Epithelial cell of proximal tubule (primary cell): ENCODE measurements at places on chromosomes 2 and 18. TPM values are rescaled to one million over a fixed set of nuclear protein-coding genes. Genes with fewer than 3 reads are reported as not detected.

The DCDC2C gene
- total RNA-seq = not detected in 2 replicates

The PRKAG3 gene
- total RNA-seq = not detected in 2 replicates

GRCh38 chr2:21693081-21693480 is 569.3 kb downstream of the TDRD15 start:
- DNase-seq = no peak

DNA sequence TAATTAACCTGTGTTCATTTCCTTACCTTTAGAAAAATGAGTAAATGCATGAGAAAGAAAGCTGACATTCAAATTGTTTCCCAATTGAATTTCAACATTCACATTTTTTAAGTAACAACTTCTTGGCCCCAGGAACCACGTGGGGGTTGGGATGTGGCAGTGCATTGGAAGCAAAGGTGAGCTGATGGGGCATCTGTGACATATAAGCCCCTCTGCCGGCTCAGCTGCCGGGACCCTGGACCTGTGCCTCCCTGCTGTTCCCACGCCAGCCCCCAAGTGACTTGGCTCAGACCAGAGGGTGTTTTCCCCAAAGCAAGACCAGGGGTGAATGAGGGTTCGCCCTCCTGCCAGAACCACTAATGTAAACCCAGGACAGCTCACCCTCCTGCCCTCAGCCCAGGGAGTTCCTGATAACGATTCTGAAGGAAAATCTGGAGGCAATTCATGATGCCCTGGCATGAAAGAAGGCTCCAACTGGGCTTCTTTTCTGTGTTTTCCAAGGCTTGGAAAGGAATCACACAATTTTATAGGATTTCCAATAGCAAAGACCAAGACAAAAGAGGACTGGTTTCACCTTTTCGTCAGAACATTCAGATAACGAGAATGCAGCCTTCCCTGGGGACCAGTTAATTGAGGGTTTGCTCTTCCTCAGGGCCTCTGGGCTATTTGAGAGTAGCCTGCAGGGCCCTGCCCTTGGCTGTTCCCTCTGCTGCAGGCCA is 193.2 kb upstream of the TWIST2 start:
- no peak for DNase-seq

The PLGLB1 gene
- 3.9 TPM in 1 of 2 replicates, not detected in the other for total RNA-seq

DNA sequence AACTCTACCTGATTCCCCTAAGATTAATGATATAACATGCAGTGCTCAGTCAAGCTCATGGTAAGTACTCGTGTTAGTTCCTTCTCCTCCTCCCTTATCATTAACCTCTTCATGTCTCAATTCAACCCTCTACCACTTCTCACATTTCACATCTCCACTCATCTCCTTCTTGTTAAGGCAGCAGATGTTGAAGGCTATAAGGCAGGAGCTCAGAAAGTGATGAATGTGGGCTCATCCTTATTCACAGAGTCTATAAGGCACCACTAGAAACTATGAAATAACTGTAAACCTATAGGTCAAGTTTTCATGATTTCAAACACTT is 56.0 kb downstream of the CLHC1 start:
- DNase-seq = no peak

- no peak for DNase-seq
Measured at GRCh38 chr2:179253226-179253625, 11.4 kb downstream of the SESTD1 start.

DNA sequence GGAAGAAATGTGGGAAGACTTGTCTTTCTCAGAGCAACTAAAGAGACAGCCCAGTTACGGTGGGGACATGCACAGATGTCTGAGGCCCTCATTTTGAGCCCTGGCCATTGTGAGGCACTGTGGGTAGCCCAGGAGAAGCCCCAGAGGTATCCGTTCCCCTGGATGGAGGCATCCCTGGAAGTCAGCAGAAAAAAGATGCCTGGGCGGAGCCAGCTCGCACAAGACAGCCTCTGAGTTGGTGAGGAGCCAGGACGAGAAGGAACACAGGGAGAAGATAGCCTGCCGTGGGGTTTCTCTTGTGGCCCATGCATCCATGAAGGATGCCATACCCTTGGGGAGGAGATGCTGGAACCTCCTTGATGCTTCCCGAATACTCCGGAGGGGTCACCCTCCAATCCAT is 56.9 kb upstream of the SEMA4C start:
- no peak for DNase-seq

DNA sequence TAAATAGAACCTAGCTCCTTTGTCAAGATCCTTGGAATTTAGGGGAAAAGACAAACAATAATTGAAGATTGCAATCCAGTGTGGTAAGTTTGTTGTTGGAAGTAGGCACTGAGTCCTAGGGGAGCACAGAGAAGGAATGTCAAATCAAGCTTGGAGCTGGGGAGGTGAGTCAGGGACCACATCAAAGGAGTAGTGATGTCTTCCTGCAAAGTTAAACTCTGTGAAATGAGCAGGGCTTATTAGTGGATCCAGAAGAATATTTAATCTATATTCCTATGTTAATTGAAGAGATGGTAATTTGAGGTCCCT is 41.7 kb upstream of the NABP1 start:
- peak; percentile 85 for DNase-seq

The HES6 gene
- total RNA-seq = 20.3 and 25.5 TPM in 2 replicates

GRCh38 chr18:5380586-5380985 is 85.1 kb upstream of the ZBTB14 start:
- DNase-seq = no peak

The FOXI3 gene
- 0.17 TPM in 1 of 2 replicates, not detected in the other for total RNA-seq

GRCh38 chr2:46421361-46421760 is 58.0 kb upstream of the TMEM247 start:
- DNase-seq = no peak

DNA sequence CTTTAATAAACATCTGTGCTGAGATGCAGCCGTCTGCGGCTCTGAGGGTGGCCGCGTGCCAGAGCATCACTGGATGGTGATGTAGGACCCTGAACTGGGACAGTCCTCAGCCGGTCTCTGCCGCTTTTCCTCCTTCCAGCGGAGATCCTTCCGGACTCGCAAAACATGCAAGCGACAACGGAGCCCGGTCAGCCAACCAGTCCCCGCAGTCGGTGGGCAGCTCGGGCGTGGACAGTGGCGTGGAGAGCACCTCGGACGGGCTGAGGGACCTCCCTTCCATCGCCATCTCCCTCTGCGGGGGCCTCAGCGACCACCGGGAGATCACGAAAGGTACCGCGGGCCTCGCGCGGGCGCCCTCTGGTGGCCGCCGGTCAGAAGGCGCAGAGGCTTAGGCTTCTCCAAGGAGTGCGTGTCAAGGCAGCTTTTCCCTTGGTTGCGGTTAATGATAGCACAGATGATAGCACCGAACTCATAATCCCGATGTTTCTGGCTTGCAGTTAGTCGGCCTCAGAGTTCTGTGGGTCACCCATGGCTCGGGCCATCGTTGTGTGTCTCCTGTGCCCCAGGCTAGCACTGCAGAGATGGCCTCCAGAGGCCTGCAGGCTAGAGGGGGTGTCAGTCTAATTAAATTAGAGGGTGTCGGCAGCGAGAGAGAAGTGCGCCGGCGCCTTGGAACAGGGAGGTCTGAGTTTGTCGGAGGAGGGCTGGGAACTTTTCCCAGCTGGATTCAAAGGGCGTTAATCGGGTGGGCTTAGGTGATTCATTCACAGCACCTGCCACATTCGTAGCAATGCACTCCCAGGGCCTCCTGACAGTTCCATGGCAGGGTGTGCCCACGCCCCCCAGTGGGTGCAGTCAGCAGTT is 38.5 kb downstream of the LPIN1 start:
- no peak for DNase-seq

The CEBPZOS gene
- total RNA-seq = 17.6 and 24.6 TPM in 2 replicates
